ENCODE measurements at places on chromosomes 5 and 9.

GRCh38 chr9:28941856-28942255 lies 1368.6 kb upstream of the C9orf72 start:
- no peak for DNase-seq

DNA sequence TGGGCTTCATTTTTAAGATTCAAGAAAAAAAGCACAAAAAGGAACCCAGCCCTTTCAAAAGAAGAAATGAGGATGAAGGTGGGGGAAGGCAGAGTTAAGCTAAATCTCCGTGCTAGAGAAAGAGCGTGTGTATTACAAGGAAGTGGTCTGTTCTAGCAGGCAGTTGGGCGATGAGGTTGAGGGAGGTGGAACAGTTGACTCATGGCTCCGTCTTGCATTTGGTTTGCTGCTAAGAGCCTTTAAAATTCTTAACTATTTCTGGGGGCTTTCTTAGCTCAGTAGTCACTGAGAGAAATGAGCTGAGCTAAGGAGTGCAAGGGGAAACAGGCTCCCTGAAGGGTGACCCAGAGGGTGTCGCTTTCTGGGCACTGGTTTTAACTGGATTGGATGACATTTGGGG lies 117.4 kb downstream of the GCNT1 start:
- no peak for DNase-seq

- no peak for DNase-seq
These were observed 18.6 kb downstream of the EQTN start for GRCh38 chr9:27278374-27278773.

DNA sequence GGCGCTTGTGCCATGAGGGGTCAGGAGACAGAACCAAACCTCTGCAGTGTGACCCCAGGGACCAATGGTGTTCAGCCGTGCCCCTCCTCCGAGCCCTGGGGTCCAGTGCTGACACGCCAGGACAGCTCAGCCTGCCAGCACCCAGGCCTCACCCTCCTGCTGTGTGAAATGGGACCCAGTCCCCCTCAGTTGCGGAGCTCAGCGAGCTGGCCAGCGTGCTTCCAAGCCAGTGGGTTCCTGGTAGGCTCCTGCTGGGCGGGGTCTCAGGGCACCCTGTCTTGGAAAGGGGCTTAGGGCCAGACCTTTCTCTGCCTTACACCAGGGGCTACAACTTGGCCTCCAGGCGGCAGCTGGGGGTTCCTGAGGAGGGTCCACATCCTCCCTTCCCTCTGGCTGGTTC lies 4.4 kb downstream of the RNF44 start:
- DNase-seq = no peak

GRCh38 chr5:2532809-2533208 lies 218.7 kb downstream of the IRX2 start:
- DNase-seq = no peak

DNA sequence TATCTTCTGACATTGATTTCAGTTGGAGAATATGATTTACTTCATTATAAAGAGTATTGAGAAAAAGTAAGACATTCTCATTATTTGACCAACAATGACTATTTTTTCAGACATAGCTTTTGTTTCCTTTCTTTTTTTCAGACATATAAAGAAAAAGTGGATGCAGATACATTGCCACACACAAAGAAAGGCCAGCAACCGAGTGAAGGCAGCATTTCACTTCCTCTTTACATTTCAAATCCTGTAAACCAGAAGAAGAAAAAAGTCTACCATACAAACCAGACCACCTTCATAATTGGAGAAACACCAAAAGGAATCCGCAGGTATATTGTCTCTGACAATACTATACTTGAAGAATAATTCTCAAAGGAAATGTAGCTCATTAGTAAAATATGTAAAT lies 128.9 kb downstream of the ERCC6L2 start:
- DNase-seq = no peak

DNA sequence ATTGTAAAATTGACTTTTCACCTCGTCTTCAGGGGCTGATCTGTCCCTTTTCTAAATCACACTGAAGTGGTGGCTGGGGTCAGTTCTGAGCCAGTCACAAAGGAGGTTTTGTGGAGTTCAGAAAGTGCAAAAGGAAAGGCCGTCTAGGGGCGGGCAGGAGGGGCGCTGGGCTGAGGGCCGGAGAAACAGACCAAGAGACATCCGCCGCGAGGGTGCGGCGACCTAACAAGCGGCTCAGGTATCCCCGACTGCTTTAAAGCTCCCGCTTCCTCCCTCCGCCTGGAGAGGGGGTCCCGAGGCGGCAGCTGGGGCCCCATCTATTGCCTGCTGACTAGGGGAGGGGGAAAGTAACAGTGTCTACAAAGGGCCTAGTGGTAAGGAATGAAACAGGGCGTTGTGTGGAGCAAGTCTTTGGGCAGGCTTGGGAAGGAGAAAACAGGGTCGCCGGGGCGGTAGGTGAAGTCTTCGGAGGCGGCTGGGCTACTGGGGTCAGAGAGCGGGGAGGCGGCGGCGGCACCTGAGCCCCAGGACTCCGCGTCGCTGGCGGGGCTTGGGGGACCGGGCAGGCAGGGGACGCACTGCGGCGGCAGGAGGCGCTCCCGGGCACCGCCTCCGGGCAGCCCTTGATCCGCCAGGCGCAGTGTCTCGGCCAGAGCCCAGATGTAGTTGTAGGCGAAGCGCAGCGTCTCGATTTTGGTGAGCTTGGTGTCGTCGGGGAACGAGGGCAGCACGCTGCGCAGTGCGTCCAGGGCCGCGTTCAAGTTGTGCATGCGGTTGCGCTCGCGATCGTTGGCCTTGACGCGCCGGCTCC lies 950 bp downstream of the NEUROG1 start:
- DNase-seq = no peak

- DNase-seq = no peak
These were observed 1.8 kb upstream of the LNPEP start for GRCh38 chr5:96933764-96934707.

- no peak for DNase-seq
These were observed 14.8 kb upstream of the ZNF474 start for GRCh38 chr5:122114501-122114900.

- DNase-seq = no peak
These were observed 9.4 kb downstream of the NR6A1 start for GRCh38 chr9:124761710-124762109.

GRCh38 chr9:34648673-34649072 lies 2.2 kb downstream of the GALT start:
- no peak for DNase-seq

GRCh38 chr9:34898846-34899245 lies 59.2 kb upstream of the PHF24 start:
- no peak for DNase-seq

DNA sequence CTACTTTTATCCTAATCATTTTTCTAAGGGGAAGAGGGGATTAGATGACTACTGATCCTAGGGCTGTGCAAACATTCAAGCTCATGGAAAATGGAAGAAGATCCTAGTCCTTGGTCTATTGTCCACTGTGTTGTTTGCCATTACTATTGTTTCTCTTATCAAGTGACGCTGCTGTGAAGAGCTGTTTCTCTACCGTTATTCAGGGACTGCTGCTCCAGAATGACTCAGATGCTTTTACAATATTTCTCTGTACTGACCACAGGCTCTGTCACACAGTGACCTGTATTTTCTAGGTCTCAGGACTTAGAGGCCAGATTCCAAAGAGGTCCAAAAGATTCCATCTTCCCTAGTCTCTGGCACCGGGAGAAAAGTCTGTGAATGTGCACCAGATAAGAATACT lies 159.5 kb upstream of the CHD1 start:
- DNase-seq = no peak

- DNase-seq = no peak
These were observed 288.7 kb downstream of the DOCK8 start for GRCh38 chr9:503326-503725.

GRCh38 chr9:33988219-33988890 lies 60.3 kb downstream of the UBAP2 start:
- DNase-seq = no peak

- no peak for DNase-seq
These were observed 22.4 kb downstream of the PHF2 start for GRCh38 chr9:93598647-93599241.

DNA sequence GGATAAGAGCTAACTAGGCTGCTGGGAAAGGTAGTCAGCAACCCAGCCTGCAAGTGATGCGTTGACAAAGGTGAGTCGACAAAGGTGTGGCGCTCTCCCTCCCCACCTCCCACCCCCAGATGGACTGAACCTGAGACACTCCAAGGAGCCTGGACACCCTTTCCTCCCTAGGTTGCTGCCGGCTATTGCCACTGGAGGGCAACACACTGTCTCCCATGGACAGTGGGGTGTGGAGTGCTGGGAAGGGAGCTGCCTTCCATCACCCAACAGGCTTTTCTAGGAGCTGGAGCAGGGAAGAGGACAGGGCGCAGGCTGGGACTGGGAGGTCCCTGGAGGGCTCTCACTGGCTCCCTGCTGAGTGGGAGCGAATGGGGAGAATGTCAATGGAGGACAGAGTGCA lies 75.4 kb upstream of the ARAP3 start:
- no peak for DNase-seq

DNA sequence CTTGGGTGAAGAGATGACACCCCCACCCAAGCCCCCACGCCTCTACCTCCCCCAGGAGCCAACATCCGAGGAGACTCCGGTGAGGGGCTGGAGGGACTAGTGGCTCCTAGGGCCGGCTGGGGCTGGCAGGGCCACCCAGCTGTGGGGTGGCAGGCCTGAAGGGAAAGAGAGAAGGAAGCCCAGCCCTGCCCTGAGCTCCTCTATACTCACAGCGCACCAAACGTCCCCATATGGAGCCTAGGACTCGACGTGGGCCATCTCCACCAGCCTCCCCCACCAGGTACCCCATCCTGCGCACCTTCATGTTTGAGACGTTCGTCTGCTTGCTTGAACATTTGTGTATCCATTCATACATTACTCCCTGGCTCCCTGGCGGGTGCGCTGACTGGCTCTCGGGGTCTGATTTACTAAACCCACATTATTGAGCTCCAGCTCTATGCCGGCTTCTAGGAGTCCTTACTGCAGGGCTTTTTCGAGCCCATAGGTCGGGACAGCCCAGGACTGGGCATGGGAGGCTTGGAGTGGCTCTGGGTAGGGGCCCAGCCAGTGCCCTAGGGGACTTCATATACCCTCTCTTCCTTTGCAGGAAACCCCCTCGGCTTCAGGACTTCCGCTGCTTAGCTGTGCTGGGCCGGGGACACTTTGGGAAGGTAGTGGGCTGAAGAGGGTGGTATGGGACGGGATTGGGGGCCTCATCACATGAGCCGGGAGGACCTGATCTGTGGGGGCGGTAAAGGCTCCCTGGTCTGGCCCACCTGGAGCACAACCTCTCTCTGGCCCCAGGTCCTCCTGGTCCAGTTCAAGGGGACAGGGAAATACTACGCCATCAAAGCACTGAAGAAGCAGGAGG lies 9.1 kb downstream of the ZDHHC12 start:
- no peak for DNase-seq

DNA sequence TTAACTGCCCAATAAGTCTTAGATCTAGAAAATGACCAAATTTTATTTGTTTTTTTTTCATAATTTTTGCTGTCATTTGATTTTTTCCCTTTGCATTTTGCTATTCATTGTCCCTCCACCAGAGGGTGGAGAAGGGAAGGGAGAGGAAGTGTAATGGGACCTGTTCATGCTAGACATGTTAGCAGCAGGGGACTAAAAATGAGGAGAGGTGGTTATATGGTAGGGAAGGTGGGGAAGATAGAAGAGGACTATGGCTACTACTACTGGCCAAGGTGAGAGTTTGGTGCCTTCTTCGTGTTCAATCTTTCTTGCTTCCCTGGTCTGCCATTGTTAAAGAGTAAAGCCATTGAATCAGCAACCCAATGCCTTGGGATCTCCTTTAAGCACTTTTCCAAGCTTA lies 6.4 kb downstream of the GRIA1 start:
- DNase-seq = no peak

- DNase-seq = no peak
These were observed at the start of gene FAXDC2 for GRCh38 chr5:154850255-154851062. Gene FAXDC2 (minus strand): TSS chr5:154850603. CDS start chr5:154838178, 12,425 bp downstream.

- no peak for DNase-seq
These were observed 27.5 kb downstream of the CORO2A start for GRCh38 chr9:98164912-98165311.

DNA sequence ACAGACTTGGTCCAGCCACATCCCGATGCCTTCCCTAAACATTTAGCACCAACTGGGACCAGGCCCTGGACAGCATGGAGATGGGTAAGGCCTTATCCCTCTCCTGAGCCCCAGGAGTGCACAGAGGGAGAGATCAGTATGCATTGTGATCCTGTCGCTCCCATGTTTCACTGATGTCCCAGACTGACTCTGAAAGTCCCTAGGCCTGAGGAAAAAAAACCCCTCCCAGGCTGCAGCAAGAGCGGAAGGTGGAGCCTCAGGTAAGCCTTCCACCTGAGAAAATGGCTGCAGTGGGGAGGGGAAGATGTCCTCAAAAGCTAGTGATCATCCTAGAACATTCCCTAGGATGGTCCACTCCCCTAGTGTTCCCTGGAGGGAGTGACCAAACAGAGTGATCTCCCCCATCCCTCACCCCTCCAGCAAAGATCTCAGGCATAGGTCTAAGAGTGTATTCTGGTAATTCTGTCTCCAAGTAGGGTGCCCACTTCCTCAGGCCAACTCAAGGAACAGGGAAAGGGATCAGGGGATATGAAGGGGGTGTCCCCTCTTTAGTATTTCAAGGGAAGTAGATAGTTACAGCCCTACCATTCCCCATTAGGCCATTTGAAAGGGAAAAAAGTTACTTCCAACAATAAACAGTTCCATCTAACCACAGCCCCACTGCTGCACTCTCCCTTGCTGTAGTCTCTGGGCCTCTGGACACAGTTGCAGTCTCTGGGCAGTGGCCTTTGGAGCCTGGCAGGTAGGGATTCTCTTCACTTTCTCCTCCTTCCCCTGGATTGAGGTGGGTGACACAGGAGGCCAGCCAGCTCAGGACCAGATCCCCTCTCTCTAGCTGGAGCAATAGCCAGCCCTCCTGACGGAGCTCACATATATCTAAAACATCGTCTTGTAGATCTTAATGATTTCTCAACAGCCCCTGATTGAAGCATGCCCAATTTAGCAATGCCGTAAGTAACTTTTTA lies 6.8 kb upstream of the CXXC5 start:
- no peak for DNase-seq

DNA sequence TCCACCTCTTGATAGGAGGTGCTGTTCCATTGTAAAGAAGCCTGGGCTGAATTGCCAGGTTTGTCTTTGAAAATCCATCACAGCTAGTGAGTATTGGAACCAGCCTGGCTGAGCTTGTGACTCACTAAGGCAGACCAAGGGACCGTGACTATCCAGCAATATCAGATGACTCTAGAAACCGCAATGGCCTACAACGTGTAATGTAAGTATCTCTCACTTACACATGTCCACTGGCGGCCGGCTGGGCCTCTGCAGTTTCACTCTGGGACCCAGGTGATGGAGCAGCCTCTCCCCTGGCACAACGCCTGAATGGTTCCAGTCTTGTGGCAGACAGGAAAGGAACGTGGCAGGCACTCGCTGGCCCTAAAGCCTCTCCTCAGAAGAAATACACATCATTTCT lies 3.1 kb upstream of the HRH2 start:
- peak; percentile 68 for DNase-seq
